Fibroblast of skin of left quadriceps (primary cell): ENCODE measurements at places on chromosomes 7 and 10.

DNA sequence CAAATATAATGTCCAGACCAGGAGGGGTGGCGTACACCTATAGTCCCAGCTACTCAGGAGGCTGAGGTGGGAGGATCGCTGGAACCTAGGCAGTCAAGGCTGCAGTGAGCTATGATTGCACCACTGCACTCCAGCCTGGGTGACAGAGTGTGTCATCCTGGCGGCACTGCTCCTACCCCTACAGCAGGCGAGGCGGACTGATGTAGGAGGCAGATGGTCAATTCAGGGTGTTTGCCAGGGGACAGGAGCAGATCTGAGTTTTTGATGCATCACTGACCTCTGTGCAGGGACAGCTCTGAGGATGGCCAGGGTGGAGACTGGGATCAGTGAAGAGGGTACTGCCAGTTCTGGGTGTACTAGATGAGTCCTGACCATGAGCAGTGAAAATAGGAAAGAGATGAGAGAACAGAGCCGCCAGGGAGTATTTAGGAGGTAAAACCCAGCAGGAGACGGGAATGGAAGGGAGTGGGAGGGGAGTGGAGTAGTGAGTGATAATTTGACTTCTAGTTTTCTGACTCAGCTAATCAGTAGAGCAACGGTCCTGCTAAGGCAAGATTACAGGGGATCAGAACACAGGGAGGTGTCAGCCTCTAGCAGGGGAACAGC is 75.3 kb downstream of the HIP1 start:
- no peak for DNase-seq

GRCh38 chr10:11435581-11435981 is 175.9 kb downstream of the USP6NL start:
- no peak for DNase-seq

DNA sequence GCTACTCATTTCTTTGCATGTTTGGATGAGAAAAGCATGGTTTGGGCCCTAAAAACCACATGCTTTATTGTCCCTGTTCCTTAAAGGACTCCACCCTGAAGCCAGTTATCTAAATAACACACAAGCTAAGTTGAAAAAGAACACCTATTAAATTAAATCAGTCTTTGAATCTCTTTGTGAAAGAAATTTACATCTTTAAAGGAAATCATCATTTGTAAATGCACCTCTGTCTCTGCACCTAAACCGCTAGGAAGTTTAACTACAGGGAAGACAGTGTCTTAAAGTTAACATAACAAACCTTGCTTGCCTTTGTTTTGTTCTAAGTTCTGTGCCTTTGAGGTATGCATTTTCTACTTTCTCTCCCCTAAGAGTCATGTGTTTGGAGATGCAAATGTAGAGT is 52.6 kb downstream of the HTR7 start:
- DNase-seq = no peak

- no peak for DNase-seq
These were observed 27.2 kb upstream of the WNT16 start for GRCh38 chr7:121301446-121302213.

DNA sequence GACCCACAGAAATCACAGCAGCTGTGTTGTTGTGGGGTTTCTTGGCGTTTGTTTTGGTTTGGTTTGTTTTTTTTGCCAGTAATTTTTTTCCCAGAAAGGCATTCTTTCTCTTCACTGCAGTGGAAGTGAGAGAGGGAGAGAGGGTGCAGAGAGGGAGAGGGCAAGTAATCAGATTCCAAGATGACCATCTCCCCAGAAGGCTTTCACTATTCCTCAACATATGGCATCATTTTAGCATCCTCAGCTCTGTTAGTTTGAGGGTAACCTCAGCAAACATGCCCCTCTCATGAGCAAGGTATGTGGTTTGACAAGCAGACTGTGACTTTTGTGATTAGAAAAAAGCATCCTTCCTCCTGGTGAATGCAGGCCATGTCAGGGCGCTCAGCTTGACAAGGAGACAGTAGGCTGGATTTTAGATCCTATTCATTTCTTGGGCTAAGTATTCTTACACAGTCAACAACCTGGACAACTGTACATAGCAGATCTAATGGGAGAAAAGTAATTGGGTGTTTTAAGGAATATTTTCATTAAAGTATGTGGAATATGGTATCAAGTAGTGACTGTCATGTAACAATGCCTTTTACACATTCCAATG is 86.3 kb upstream of the PIK3CG start:
- DNase-seq = no peak

- no peak for DNase-seq
These were observed 32.1 kb downstream of the VSTM4 start for GRCh38 chr10:49083261-49083660.
